Stimulated activated CD4-positive, alpha-beta T cell treated with anti-CD3 and anti-CD28 coated beads, Interleukin-2, amount 100 ng/mL, for 48 hours (primary cell): ENCODE measurements at places on chromosomes 2 and 18.

GRCh38 chr2:142094233-142094632 is 36.6 kb downstream of the LRP1B start:
- no peak for DNase-seq

DNA sequence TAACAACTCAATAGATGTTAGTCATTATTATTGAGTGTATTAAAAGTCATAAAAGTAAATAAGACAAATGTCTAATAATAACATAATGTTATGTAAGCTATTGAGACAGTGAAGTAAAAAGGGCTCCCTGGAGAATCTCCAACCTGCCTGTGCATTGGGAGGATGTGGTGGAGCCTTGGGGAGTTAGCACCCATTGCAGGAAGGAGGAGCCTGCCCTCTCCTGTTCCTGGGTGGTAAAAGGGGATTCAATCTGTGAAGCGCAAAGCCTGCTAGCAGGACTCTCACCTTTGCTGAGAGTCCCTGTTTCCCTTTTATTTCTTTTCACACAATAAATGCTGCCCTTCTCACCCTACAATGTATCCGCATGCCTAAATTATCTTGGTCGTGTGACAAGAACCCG is 206.1 kb downstream of the RAB3GAP1 start:
- DNase-seq: no peak

- no peak for DNase-seq
These were observed 77.1 kb downstream of the ADAM23 start for GRCh38 chr2:206520450-206520849.

DNA sequence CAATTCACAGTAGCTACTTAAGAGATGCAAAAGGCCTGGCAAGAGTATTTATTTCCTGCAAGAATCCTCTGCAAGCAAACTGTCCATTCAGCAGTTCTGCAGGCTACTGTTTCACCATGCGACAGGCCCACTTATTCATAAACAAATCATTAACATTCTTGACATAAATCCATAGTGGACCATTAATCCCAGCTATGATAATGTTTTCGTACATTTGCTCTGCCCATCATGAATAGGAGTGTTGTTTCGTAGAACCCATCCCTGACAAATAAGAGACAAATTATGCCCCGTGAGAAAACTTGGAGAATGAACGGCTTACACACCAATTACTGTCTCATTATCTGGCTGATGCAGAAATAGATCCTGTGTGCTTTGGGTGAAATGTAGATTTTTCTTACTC is 65.4 kb downstream of the PID1 start:
- no peak for DNase-seq

GRCh38 chr2:10188211-10188610 is 65.7 kb downstream of the RRM2 start:
- DNase-seq: no peak

- no peak for DNase-seq
These were observed 714 bp downstream of the RPIA start for GRCh38 chr2:88692187-88692586.

DNA sequence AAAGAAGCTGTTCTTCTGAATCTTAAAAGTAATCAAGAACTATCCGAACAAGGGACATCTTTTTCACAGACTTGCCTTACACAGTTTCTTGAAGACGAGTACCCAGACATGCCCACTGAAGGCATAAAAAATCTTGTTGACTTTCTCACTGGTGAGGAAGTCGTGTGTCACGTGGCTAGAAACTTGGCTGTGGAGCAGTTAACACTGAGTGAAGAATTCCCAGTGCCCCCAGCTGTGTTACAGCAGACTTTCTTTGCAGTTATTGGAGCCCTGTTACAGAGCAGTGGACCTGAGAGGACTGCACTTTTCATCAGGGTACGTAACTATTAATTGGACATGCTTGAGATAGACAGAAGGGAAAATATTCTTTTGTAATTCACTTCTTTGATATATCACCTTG is 2.4 kb downstream of the MRPL44 start:
- DNase-seq: no peak

DNA sequence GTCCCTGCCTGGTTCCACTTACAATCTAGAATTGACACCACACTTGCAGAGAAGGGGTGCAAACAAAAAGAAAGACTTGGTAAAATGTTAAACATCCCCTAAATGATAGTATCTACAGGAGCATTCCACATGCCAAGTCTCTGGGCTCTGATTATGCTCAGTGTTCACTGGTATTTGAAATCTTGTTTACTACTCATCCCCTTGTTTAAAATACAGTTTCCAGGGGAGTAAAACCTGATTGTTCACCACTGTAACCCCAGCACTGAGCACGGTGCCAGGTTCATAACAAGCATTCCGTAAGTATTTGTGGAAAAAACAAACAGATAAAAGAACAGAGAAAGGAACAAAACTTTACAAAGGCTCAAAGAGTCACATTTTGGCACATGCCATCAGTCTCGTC is 11.7 kb downstream of the EPB41L3 start:
- DNase-seq: no peak

DNA sequence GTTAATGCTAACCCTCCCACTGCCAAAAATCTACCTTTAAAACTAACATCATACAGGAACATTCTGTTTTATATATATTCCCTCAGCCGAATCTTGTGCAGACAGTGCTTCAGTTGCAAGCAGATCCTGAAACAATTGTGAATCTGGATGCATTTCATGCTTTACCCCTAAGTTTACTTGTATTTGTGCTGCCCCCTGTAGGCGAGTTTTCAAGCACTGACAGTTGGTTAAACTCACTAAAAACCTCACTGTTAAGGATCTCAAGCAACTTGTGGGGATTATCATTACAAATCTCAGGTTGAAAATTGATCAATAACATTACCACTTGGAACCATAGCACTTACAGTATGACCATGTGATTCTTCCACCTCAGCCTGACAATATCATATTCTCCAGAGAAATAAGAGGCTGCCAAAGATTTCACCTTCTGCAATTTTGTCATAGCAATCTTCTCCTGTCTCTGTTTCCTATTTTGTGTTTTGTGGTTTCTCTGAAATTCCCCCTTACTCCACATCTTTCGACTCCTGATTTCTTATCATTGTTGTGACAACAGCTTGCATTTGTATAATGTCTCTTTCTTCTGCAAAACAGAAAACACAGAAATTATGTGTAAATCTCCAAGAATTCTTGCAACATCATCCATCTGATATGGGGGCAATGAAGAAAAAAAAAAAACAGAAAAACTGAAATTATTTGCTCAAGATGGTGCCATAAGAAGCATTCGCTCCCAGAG is 354.6 kb upstream of the SETBP1 start:
- DNase-seq: peak; percentile 4

DNA sequence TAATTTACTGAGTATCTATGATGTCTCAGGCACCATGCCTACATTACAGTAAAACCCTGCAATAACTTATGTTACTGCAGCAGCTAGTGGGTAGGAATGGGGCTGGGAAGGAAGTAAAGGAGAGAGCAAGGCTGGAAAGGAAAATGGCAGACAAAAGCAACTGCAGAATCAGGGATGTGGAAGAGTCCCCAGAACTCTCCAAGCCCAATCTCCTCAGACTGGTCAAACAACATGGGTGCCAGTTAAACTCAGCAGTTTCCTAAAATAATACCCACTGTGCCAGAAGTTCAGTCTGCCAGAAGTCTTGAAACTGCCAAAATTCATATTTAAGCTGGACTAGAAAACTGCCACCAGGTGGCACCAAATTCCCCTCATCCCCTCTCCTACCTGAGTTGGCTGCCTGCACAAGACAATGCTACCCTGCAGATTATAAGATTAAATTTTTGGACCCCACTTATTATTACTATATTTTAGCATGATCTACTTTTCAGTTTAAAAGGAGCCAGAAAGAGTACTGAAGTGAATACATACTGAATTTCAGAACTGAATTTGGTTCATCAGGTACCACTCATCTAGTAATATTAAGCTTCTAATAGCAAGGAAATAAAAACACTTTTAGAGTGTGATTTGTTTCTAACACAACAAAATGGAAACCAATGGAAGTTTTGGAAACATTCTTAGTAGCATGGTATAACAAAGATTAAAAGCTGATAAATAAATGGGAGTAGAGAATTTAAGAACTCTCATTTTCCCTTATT is 86.8 kb upstream of the DNER start:
- DNase-seq: peak; percentile 61

DNA sequence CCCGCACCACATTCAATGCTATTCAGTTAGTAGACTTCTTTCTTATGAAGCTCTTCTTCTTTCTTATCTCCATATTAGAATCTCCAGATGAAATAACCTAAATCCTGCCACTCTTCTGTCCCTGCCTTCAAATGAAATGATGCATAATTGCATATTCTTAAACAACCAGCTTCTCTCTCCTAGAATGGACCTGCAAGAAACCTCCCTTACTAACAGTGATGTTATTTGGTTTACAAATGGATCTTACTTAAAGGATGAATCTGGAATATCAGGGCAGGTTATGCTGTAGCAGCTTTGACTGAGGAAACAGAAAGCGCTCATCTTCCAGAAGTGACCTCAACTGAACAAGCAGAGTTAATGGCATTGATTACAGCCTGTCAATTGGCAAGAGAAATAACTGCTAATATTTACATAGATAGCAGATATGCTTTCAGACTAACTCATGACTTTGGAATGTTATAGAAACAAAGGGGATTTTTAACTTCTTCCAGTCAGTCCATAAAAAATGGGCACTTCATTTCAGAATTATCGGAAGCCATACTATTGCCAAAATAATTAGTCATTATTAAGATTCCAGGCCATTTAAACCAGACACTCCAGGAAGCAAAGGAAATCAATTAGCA is 755.7 kb upstream of the HS6ST1 start:
- DNase-seq: no peak

- DNase-seq: no peak
These were observed 214.1 kb downstream of the HDAC4 start for GRCh38 chr2:239186516-239187357.

GRCh38 chr2:74860521-74860920 is 26.6 kb downstream of the HK2 start:
- no peak for DNase-seq

- DNase-seq: no peak
These were observed 38.5 kb downstream of the MYO3B start for GRCh38 chr2:170216428-170216827.

DNA sequence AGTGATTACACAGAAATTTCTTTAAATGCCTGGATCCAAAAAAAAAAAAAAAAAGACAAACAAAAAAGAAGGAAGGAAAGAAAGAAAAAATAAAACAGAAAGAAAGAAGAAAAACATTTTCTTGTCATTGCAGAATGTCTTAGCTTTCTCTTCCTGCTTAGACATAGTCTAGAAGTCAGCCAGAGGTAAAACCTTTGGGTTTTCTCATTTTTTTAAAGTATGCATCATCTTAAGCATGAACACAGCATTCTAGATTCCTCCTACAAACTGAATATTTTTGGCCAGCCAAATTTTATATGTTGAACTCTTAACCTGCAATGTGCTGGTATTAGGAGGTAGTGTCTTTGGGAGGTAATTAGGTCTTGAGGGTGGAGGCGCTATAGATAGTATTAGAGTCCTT is 243.9 kb downstream of the TRIB2 start:
- no peak for DNase-seq

DNA sequence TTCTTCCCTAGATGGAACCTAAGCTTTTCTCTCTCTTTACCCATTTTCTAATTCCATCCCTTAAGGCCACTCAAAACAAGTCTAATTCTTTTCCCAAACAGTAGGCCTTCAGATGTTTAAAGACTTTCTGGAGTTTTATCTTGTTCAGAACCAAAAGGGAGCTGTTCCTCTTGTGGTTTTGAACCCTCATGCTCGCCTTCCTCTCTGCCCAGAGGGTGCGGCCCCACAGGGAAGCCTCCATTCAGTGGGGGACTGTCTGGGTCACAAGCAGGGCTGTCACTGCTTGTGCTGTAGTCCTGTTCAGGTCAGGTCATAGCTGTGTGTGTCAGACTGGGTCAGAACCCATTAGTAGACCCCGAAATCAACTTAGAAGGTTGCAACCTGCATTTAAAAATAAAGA is 56.5 kb downstream of the TET3 start:
- no peak for DNase-seq

GRCh38 chr2:45441571-45441970 is 169.5 kb downstream of the SRBD1 start:
- no peak for DNase-seq

- no peak for DNase-seq
These were observed 370.7 kb downstream of the SLC4A3 start for GRCh38 chr2:219998107-219998506.

DNA sequence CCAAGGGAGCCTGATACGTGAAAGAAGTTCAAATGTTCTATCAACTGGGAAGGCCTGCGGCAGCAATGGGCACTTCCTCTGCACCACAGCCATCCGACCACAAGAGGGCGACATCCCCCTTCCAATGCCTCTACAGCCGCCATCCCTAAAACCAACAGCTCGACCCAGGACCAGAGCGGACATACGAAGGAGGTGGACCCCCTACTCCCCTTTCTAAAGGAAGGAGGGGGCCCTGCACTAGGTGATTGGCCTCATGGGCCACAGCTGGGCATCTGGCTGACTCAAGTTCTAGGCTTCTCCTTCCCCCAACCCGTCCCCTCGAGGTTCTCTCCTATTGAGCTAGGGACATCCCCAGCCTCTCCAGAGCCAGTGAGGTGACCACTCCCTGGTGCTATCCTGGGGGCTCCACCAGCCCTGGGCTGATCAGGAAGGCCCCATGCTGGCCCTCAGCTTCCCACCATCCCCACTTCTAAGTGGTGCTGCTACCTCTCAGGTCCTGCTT is 217.2 kb downstream of the TNS1 start:
- DNase-seq: peak; percentile 78

GRCh38 chr18:42893977-42894376 is 221.5 kb downstream of the RIT2 start:
- DNase-seq: no peak

DNA sequence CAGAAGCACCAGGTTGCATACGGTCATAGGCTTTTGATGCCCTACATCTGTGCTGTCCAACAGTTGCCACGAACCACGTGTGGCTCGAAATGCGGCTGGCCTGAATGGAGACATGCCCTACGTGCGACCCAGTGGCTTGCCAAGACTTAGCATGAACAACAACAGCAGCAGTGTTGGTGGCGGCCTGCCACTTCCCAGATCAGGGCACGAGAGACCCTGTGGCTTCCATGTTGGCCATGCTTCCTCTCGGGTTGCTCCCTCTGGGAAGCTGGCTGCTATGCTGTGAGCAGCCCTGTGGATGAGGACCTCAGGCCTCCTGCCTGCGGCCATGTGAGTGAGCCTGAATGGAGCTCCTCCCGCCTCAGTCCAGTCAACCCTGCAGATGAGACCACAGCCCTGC is 212.3 kb downstream of the HDAC4 start:
- DNase-seq: no peak
